ENCODE measurements at places on chromosomes 6 and 20. TPM values are rescaled to one million over a fixed set of nuclear protein-coding genes. Genes with fewer than 3 reads are reported as not detected.

Gene ZC2HC1B
- not detected for total RNA-seq

Gene CDSN
- not detected for total RNA-seq

Gene ENPP4
- total RNA-seq: 4.2 TPM

Gene SLC22A7
- not detected for total RNA-seq

Gene ME1
- total RNA-seq: 14.3 TPM

Gene CENPQ
- 5.2 TPM for total RNA-seq

Data from mesangial cell (primary cell).